Fibroblast of lung (primary cell): ENCODE measurements at places on chromosomes 5 and 9.
A peak's percentile ranks its signal among the peaks of the same experiment; 100 is the strongest.

GRCh38 chr5:31827867-31828266, 188.9 kb downstream of the PDZD2 start:
- DNase-seq, result peak; percentile 87

- DNase-seq, result peak; percentile 86
Measured at GRCh38 chr5:107875833-107876232, 205.1 kb upstream of the EFNA5 start.

GRCh38 chr5:25181249-25181648, 536.5 kb upstream of the CDH10 start:
- DNase-seq, result no peak

GRCh38 chr5:62256161-62257019, 49.6 kb upstream of the KIF2A start:
- DNase-seq, result peak; percentile 12
